ENCODE measurements at places on chromosomes 12 and 14. TPM values are rescaled to one million over a fixed set of nuclear protein-coding genes. Genes with fewer than 3 reads are reported as not detected.

TOMM20L gene
- not detected for total RNA-seq

DNA sequence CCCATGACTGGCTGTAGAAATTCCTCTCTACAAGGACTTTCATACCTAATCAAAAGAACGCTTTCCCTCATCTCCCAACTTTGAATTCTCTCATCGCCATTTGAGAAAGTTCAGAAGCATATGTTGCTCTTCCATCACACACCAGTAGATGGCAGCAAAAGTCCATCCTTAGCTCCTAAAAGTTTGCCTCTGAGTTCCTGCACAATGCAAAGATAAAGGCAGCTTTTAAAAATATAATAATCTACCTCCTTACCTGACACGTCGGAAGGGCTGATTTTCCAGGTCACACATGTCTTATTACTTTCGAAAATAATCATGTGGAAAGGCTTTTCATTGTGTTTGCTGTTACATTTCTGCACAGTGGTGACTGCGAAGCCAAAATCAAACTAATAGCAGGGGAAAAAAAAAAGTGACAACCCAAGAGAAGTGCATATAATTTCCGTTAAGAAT is 456.7 kb upstream of the SEL1L start:
- no peaks in the 10 kb centered on the region for H3K4me1 ChIP-seq
- H3K36me3 ChIP-seq = no peaks in the 10 kb centered on the region
- H3K4me3 ChIP-seq = no peak overlapping the region
- H3K27ac ChIP-seq = no peak overlapping the region

GRCh38 chr12:51150777-51151176 is 22.2 kb downstream of the TFCP2 start:
- H3K27ac ChIP-seq = no peak overlapping the region
- H3K4me3 ChIP-seq = no peak overlapping the region
- DNase-seq = no peak
- H3K36me3 ChIP-seq = no peaks in the 10 kb centered on the region
- no peaks in the 10 kb centered on the region for H3K4me1 ChIP-seq

PTPRB gene
- 0.11 TPM for total RNA-seq

DNA sequence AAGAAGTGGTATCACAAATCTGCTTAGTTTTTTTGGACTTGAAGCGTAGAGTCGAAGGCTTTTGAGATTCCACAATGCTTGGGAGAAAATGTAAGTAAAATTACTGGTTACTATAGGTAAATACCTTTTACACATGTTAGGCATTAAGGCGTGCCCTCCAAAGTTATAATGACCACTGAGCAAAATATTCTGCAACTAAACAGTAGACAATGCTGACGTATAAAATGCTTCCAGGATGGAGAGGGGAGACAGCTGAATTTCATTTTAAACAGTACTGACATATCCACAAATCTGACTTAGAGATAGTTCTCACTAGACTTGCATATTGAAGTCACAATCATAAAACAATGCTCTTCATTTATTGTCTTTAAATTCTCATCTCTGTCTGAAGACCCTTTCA is 144.5 kb upstream of the DCN start:
- no peaks in the 10 kb centered on the region for H3K36me3 ChIP-seq
- no peak overlapping the region for H3K4me3 ChIP-seq
- H3K27ac ChIP-seq = no peak overlapping the region
- DNase-seq = no peak

- no peaks in the 10 kb centered on the region for H3K4me1 ChIP-seq
- H3K27me3 ChIP-seq = no peaks in the 10 kb centered on the region
- no peaks in the 10 kb centered on the region for H3K36me3 ChIP-seq
- no peak overlapping the region for H3K4me3 ChIP-seq
Measured at GRCh38 chr12:112327209-112327938, 54.9 kb downstream of the HECTD4 start.

GRCh38 chr12:85781766-85782165 is 54.4 kb downstream of the RASSF9 start:
- no peaks in the 10 kb centered on the region for H3K36me3 ChIP-seq
- no peak for DNase-seq
- no peaks in the 10 kb centered on the region for H3K27me3 ChIP-seq
- H3K4me3 ChIP-seq = no peak overlapping the region
- H3K27ac ChIP-seq = no peak overlapping the region
- no peaks in the 10 kb centered on the region for H3K4me1 ChIP-seq

- H3K36me3 ChIP-seq = no peaks in the 10 kb centered on the region
- H3K4me1 ChIP-seq = no peaks in the 10 kb centered on the region
- no peaks in the 10 kb centered on the region for H3K27me3 ChIP-seq
- H3K27ac ChIP-seq = no peak overlapping the region
Measured at GRCh38 chr12:64010069-64010686, 165.7 kb downstream of the SRGAP1 start.

VIPAS39 gene
- 29.8 TPM for total RNA-seq

EML1 gene
- 25.0 TPM for total RNA-seq

- H3K27ac ChIP-seq = no peak overlapping the region
- no peak overlapping the region for H3K4me3 ChIP-seq
- H3K4me1 ChIP-seq = peaks cover 2% of the 10 kb centered on the region
- no peak for DNase-seq
- no peaks in the 10 kb centered on the region for H3K36me3 ChIP-seq
Measured at GRCh38 chr14:90900476-90901083, 84.3 kb upstream of the TTC7B start.

GRCh38 chr12:19369691-19370148 is 69.6 kb upstream of the AEBP2 start:
- no peak overlapping the region for H3K27ac ChIP-seq
- no peak for DNase-seq
- H3K27me3 ChIP-seq = no peaks in the 10 kb centered on the region
- no peak overlapping the region for H3K4me3 ChIP-seq
- H3K36me3 ChIP-seq = peaks cover 64% of the 10 kb centered on the region

DNA sequence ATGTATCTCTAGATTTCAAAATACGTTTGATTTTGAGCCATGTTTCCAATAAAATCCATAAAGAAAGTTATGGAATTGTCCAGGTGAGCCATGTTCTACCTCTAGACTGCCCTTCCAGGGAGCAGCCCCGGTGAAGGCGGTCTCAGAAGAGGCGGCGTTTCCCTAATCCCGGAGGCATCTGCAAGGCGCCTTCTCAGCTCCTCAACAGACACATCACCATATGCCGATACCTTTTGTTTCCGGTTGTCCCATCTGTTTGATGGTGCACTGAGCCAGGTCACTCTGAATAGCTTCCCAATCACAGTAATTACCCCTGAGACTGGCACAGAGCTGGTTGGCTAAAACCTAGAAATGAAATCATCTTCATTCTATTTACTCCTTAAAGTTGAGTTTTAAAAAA is 305.5 kb upstream of the FKBP4 start:
- H3K27ac ChIP-seq = no peak overlapping the region
- H3K4me3 ChIP-seq = no peak overlapping the region
- no peaks in the 10 kb centered on the region for H3K36me3 ChIP-seq
- H3K4me1 ChIP-seq = no peaks in the 10 kb centered on the region

SP1 gene
- total RNA-seq = 99.5 TPM

DNA sequence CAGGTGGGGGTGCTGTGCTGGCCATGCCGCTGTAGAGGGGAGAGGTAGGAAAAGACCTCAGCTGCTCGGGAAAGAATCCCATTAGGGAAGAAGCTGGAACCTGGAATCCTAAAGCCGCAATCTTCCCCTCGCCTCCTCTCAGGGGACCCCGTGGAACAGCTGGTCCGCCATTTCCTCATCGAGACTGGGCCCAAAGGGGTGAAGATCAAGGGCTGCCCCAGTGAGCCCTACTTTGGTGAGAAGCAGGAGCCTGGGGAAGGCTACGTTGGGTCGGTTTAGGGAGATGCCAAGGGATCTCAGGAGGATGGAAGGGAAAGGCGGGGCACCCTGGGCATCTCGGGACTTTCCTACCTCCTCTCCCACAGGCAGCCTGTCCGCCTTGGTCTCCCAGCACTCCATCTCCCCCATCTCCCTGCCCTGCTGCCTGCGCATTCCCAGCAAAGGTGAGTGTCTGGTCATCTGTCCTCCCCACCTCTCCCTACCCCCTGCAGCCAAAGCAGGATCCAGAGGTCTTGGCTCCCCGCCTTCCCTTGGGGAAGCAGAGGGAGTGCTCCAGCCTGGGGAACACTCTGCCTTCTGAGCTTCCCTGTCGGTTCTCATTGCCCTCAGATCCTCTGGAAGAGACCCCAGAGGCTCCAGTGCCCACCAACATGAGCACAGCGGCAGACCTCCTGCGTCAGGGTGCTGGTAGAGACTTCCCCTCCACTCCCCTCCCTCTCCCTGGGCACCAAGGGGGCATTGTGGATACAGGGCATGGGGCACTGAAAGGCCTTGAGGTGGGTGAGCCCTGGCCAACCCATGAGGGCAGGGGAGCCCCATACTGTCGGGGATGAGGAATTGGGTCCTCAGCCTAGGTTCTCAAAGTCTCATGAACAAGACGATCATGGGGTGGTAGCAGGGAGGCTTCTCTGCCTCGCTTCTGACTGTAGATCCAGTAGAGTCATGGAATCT is 12.4 kb downstream of the TNS2 start:
- DNase-seq = peak; percentile 35
- no peak overlapping the region for H3K4me3 ChIP-seq
- H3K27me3 ChIP-seq = no peaks in the 10 kb centered on the region
- H3K36me3 ChIP-seq = peaks cover 10% of the 10 kb centered on the region

DNA sequence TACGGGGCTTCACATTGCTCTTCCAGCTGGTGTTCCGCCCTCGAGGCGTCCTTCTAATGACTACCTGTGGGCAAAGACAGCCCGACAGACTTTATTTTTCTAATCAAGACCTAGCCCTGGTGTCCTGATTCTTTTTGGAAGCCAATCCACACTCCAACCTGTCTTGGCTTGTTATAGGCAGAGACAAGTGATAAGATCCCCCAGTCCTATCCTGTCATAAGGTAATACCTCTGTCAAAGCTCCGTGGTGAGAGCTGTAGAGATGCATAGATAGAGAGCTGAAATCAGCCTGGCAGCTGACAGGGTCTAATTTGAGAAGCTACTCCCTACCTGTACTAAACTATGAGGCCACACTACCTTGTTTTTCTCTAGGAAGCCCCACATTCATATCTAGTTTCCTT is 11.5 kb upstream of the WNK1 start:
- no peaks in the 10 kb centered on the region for H3K36me3 ChIP-seq
- H3K27ac ChIP-seq = no peak overlapping the region
- peak; percentile 68 for DNase-seq
- H3K4me3 ChIP-seq = peak overlapping the region; percentile 4
- no peaks in the 10 kb centered on the region for H3K27me3 ChIP-seq
- peaks cover 3% of the 10 kb centered on the region for H3K4me1 ChIP-seq

HSPB8 gene
- total RNA-seq = 10.4 TPM
